ENCODE measurements at places on chromosomes 12 and 14.

DNA sequence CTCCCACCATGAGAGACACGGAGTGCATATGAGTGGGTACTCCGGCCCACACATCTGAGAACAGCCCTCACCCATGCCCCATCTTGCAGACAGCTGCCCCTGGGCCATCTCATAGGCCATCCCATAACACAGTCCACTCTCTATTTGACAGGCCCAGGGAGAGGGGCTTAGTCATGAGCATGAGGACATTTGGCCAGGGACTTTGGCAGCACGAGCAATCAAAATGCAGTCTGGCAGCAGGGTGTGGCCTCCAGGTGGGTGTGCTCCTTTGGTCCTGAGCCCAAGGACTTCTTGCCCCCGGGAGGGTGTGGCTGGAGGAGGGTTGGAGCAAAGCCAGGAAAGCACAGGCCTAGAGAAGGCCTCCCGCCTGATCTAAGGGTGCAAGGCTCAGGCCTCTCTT, 25.6 kb downstream of the EMP1 start:
- DNase-seq = peak; percentile 64

DNA sequence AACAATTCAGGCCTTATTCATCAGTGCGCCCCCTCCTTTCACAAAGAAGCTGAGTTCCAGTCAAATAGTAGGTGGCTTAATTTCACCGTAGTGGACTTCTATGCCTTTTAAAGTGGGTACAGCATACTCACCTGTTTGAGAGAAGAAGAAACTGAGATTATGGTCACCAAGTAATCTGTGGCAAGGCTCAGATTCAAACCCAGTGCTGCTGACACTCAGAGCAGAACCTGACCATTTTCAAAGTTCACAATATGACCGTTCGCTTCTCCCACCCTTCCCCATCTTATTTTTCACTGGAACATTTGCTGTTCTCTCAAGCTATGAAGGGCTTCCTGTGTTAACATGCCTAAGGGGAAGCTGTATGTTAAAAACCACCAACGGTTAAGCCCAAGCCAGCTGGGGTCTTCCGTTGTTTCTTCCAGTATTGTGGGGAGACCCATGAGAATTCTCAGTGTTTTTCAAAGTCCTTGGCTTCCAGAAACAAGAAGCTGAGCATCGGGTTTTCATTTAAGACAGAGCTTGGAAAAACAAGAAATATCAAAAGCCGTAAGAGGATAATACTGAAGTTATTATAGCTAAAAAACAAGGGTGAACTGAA, 6.1 kb upstream of the PSMA6 start:
- DNase-seq = no peak

GRCh38 chr14:81221579-81222102, 882 bp upstream of the GTF2A1 start:
- DNase-seq = no peak

DNA sequence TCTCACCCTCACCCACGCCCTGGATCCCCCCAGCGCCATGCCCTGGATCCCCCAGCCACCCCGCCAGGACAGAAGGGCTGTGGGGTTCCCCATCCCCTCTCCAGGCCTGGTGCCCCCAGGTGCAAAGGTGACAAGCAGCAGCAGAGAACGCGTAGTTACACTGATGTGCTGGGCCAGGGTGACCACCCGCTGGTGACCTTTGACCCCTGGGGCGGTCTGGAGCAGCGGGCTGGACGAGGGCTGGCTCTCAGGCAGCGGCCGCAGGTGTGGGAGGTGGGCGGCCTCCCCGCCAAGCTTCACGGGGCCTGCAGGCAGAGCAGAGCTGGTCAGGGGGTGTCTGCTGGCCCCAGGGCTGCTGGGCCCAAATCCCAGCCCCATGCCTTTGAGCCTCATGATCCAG, 40.1 kb downstream of the RFLNA start:
- no peak for DNase-seq

DNA sequence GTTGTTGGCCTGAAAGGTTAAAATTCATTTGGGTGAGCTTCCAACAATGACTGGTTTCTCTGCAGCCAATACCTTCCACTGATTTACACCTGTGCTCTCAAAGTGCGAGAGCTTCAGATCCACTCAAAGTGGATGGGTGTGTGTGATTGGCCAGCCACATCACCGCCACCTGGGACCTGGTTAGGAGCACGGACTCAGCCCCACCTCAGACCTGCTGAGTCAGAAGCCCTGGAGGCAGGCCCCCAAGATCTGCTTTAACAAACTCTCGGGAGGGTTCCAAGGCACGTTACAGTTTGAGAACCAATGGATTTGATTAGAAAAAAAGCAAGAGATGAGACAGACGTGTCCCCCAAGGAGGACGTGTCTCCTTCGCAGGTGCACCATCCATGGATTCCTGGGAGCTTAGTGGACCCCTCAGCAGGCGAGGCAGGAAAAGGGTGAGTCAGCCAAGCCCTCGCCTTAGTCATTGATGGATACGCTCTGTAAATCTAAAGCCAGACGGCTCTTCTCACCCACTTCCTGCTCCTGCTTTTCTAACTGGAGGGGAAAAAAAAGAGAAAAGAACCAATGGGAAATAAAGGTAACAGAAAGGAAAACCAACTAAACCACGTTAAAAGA, 24.5 kb downstream of the FZD10 start:
- no peak for DNase-seq

DNA sequence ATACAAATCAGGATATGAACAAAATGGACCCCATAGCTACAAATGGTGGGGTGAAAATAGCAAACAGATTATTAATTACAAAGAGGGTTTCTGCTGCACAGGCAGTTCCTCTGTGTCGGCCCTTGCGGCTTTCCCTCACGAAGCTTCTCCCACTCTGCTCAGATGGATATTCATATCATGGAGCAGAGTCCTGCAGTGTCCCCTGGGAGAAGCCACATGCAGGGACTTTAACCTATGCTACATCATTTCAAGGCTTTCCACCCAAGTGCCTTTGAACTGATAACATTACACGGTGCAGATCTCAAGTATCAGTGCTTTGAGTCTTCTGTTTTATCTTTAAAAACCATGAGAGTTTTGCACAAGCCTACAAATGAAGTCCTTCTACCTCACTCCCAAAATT, 229.1 kb downstream of the PPM1H start:
- no peak for DNase-seq

GRCh38 chr12:76270657-76271358, 77.4 kb downstream of the BBS10 start:
- no peak for DNase-seq

GRCh38 chr12:56808954-56809353, 45.8 kb downstream of the HSD17B6 start:
- DNase-seq = no peak

- DNase-seq = no peak
Observed at GRCh38 chr12:128823216-128823915, 392 bp downstream of the SLC15A4 start.

GRCh38 chr12:120439646-120440247, 1.8 kb downstream of the COX6A1 start:
- DNase-seq = no peak

DNA sequence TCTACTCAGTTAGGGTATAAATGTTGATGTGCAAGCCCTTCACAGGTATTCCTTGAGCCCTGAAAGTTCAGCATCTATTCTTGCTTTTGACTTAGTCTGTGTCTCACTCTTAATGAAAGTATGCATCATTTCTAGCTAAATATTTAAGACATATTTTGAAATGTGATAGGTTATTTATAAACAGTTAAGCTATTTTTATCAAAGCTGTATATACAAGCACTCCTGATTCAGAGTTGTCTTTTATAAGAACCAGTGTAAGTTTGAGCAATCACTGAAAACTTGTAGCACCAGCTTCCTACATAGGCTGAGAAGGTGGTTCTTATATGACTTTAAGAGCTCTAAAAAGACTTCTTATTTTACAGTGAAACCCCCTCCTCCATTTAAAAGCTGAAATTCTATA, 98.6 kb downstream of the MYF5 start:
- no peak for DNase-seq

DNA sequence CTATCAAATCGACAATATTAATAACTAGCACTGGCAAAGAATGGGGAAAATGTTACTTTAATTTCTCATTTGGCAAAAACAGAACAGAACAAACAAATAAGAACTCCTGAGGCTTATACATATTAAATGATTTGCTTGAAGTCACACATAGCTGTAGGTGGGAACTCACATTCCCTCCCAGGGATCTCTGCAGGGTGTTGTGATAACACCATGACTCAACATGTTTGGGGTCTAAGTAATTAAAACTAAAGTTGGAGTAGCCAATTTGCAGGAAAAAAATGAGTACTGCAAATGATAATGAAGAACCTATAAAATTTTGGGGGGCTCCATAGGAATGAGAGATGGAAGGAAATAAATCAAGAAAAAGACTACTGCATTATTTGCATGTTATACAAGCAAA, 27.5 kb downstream of the UNC79 start:
- DNase-seq = no peak

DNA sequence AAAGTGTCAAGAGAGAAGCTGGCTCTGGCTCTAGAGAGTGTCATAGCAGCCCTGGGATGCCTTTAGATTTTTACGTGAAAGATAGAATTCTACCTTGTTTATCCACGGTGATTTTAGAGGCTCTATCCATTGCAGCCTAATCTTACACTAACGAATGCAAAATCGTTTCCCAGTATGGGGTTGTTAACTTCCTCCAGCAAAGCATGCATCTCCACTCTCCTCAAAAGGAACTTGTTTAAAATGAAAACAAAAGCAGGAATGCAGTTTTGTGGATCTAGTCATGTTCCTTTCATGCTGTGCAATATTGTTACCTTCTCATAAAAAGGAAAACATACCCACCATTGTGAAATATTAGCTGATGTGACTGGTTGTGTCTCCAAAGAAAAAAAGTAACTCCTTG, 88.4 kb downstream of the ANO2 start:
- DNase-seq = no peak

DNA sequence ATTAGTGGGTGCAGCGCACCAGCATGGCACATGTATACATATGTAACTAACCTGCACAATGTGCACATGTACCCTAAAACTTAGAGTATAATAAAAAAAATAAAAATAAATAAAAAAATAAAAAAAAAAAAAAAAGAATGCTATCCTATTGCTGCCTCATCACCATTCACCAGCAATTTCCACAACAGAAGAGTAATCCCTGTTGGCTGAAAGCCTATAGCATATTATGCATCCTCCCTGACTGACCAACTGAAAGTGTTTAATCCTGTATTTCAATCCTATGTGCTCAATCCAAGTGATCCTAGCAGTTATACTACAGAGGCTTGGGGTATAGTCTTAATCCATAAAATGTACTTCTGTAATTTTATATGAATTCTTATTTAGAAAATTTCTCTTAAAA, 18.5 kb downstream of the DICER1 start:
- DNase-seq = no peak

DNA sequence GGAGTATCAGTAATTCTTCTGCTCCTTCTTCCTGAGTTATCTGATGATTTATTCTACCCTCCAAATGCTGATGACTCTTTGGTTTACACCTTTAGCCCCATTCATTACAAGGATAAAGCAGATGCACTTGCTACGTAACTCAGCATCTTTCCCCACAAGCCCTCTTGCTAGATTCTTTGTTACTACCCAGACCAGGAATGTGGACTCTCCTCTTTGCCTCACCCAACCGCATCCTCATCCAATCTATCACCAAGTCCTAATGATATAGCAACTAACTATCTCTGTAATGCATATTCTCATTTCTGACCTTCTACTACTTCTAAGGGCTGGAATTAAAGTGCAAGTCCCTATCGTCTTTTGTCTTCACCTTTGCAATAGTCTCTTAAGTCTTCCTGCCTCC, 9.2 kb downstream of the KRT1 start:
- DNase-seq = no peak

- DNase-seq = no peak
Observed at GRCh38 chr12:59066445-59066844, 146.1 kb upstream of the LRIG3 start.

DNA sequence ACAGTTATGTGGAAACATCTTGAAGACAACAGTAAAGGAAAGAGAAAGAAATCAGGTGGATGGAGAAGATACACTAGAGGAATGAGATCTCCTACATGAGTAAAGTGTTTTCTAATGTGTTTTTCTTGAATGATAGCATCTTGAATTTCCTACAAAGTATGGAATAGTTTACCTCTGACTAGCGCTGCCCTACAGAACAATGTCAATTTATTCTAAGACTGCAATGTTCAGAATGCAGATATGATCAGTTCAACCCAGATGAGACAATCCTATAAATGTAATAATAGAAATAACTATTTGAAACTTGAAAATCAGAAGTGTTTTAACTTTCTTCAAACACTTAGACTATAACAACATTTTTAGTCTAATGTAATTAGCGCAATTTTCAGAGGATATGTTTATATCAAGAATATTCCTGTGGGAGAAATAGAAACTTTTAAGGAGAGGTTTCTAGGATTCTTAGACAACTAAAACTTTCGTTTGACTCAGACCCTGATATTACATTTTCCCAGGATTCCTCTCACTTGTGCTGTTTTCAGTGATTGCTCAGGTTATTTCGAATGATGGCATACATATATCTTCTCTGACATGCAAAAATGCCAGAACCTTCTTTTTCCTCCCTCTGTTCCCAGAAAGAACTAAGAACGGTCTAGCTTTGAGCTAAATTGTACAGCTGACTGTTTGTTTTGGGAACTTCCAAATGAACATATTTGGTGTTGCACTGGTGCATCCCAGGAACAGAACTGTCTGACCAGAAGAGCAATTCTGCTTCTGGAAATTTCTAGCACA, 1017.4 kb downstream of the DIO2 start:
- DNase-seq = no peak

- no peak for DNase-seq
Observed at GRCh38 chr12:95118138-95118787, 44.8 kb upstream of the NR2C1 start.

GRCh38 chr14:97723819-97724218, 926.6 kb downstream of the VRK1 start:
- DNase-seq = no peak

- DNase-seq = peak; percentile 70
Observed at GRCh38 chr12:12562016-12562483, 613 bp downstream of the DUSP16 start.

- DNase-seq = no peak
Observed at GRCh38 chr12:66739940-66740651, 61.2 kb upstream of the GRIP1 start.

- no peak for DNase-seq
Observed at GRCh38 chr14:36755756-36756155, 94.1 kb downstream of the PAX9 start.
